ENCODE measurements at places on chromosomes 5 and 9.

- peak; percentile 13 for DNase-seq
Observed at GRCh38 chr5:110105692-110106091, 416.0 kb downstream of the MAN2A1 start.

GRCh38 chr5:58778888-58779287, 196.0 kb downstream of the RAB3C start:
- DNase-seq: no peak

GRCh38 chr9:104209387-104209786, 115.3 kb downstream of the SMC2 start:
- no peak for DNase-seq

DNA sequence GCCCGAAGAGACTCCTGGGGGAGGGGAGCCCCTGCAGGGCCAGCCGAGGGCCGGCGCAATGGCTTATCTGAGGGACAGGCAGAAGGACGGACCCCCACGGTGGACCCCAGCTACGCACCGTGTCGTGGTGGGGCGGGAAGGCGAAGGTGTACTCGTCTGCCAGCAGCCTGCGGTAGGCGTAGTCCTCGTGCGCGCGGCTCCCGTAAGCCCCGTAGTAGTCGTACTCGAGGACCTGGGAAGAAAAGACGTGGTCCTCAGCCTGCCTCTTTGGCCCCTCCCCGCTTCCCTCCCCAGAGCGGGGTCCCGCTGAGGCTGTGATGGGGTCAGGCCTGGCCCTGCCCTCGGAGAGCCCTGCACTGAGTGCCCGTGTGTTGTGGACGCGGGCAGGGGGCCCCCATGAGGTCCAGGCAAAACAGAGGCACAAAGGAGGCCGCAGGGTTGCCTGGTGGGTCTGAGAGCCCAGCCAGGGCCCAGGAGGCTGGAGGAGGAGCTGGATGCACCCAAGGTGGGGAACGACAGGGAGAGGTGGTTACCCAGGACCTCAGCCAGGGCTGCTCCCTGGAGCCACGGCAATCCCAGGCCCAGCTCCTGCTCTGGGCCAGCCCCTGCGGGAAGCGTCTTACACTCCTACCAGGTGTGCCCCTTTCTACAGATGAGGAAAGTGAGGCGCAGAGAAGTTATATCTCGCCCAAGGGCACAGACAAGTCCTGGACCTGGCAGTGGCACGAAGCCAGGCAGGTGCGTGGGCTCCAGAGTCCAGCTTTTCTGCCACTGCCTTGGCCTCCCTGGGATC, 35.2 kb downstream of the SARDH start:
- DNase-seq: no peak

Data from AG09309 (cell line).